SK-MEL-5 (cell line): ENCODE measurements at places on chromosomes 12 and 14. TPM values are rescaled to one million over a fixed set of nuclear protein-coding genes. Genes with fewer than 3 reads are reported as not detected.

Gene PPP1R12A
- total RNA-seq = 41.4 and 44.4 TPM in 2 replicates

Gene PPP1R1A
- 0.35 TPM in 1 of 2 replicates, not detected in the other for total RNA-seq

DNA sequence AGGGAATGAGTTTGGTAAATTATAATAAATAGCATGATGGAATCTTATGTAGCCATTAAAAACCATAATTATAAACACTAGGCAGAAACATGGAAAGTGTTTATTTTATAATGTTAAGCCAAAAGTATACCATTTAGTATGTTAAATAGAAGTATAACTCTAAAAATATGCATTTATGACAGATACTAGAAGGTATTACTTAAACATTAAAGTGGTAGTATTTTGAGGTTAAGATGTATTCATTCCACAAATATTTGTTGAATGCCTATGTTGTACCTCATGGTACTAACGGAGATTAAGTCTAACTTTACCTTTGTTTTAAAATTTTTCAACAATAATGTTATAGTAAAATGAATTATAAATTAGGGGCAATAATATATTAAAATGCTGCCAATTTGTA is 24.1 kb downstream of the TTC8 start:
- DNase-seq = no peak

GRCh38 chr12:97944576-97944975 is 482.0 kb downstream of the RMST start:
- DNase-seq = no peak

Gene SIX4
- 3.9 and 4.7 TPM in 2 replicates for total RNA-seq

DNA sequence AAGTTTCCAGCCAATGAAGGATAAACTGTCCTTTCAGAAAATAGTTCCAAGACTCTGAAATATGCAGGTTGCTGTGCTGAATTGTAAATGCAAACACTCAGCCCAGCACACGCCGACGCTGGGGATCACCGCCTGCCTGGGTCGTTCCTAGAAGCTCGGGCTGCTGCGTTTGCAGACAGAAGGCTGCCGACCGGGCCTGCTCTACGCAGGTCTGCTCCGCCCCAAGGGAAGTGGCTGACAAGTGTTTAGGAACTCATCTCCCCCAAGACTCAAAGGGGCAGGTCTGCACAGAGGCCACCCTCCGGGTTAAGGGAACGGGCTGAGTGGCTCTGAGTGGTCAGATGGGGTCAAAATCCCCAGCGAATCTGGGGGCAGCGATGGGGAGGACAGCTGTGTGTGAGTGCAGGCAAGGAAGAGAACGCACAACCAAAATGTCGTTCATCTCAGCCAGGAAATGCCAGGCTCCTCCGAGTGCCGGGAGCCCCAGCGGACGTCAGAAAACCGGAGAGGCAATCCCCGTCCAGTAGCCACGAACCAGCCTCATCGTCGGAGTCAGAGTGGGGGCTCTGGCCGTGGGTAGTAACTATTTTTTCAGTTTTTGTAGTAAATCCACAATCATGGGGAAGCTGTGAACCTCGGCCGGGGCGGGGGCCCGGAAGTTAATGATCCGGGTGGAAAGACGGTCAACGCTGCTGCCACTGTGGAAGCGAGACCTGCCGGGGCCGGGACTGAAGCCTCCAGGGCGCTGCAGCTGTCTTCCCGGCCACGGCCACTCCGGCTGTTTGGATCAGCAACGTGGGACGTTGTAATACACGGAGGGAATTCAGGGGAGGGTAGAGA is 6.0 kb downstream of the GALNT9 start:
- DNase-seq = no peak

Gene RPS6KL1
- 0.53 and 1.3 TPM in 2 replicates for total RNA-seq

DNA sequence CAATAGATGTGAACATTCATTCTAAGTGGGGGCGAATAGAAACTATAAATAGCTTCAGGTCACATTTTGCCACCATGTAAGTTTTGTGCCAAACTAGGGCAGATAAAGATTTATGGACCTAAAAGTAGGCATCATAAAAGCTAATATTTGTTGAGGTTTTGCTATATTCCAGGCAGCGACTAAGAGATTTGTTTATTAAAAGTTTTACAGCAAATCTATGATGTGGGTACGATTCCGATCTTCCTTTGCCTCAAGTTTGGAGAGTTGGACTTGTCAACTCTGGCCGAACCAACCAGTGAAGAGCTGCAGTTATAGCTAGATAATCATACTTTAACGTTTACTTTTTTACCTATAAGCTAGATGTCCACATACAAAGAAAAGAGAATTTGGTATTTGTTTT is 1.6 kb downstream of the MAPK1IP1L start:
- DNase-seq = no peak

DNA sequence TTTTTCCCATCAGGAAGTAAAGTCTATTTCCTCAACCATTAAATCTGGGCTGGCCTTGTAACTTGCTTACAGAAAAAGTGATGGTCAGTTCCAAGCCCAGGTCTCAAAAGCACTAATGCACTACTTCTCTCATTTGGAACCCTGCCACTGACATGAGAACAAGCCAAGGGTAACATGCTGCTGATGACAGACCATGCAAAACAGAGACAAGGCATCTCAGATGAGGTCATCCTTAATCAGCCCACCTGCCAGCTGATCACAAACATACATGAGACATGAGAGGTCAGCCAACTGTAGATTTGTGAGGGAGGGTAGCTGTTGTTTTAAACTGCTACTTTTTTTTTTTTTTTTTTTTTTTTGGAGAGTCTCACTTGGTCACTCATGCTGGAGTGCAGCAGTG is 16.2 kb downstream of the TWF1 start:
- DNase-seq = no peak

DNA sequence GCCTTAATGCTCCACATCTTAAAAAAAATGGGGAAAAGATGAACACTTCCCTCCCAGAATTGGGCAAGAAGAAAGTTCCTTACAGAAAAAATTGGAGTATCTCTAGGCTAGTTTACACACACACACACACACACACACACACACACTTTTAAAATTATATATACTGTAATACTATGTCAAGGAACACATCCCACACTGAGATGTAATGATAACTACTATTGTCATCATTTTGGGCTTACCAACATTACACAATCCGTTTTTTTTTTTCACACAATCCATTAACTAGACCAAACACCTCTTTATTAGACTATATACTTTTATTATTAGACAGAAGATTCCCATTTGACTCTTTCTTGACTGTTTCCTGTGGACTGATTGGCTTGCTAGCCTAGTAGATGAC is 2.5 kb downstream of the LTBR start:
- DNase-seq = no peak
